ENCODE measurements at places on chromosomes 4 and X.
A peak's percentile ranks its signal among the peaks of the same experiment; 100 is the strongest.

DNA sequence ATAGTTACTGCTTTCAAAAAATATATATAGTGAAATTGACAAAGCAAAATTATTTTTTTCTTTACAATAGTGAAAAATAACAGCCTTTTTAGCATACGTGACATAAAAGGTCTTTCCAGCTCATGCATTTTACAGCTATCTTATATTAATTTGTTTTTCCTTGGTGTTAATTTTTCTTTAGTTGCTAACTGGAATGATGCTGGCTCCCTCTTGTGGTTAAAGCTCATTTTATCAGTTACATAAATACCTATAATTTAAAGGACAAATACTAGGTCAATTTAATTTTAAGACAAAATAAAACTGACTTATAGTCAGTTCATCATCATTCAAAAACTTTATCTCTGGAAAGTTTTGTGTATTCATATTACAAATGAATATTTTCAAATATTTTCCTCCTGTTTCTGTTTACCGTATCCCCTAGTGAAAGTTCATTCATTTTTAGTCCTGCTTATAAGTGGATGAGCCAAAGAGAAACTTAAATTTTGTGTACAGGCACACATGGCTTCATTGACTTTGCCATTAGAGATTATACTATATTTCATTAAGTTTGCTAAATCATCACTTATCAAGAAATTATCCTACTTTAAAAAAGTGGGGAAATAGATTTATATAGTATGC lies 9.9 kb upstream of the ANAPC4 start:
- DNase-seq: no peak

DNA sequence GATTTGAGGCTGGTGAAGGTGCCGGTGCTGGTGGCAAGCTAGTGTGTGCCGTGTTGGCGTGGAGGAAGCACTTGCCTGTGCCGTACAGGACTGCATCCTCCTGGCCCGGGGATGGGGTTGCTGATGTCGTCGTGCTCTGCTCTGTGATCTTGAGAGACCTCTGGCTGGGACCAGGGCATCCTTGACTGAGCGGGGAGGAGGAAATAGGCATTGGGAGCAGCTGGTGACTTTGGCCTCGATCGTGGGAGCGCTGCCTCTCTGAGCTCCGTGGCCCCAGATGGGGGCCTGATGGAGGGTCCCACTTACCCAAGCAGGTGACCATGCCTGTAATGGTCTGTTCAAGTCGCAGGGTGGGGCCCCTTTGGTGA lies 31.5 kb upstream of the CLCN4 start:
- DNase-seq: no peak

DNA sequence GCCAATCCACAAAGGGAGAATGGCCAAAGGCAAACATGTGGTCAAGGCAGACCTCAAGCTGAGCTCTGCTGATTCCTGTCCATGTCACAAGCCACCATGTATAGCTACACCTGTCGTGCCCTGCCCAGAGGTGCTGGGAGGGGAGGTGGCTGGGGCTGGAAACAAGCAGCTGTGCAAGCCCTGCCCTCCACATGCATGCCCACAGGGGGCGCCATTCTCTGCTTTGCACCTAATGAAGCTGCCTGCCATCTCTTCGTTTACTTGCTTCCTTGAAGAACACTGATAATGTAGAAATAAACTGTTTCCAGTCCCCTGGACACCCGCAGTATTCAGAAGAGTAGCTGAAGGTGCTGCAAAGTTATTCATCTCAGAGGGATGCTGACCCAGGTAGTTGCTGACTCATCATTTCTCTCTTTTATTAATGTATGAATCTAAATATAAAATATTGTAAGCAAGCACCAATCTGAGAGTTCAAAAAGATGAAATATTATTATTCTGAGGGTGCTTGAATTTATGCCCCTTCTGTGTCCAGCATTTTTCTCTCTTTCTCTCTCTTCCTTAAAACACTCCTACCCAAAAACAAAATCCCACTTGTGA lies 278.6 kb downstream of the ADGRA3 start:
- DNase-seq: peak; percentile 39

- no peak for DNase-seq
These were observed 64.5 kb downstream of the TENM3 start for GRCh38 chr4:182307746-182308145.

GRCh38 chr4:84455697-84456096 lies 43.4 kb downstream of the NKX6-1 start:
- no peak for DNase-seq

GRCh38 chr4:16530688-16531635 lies 304.7 kb upstream of the TAPT1 start:
- DNase-seq: no peak

DNA sequence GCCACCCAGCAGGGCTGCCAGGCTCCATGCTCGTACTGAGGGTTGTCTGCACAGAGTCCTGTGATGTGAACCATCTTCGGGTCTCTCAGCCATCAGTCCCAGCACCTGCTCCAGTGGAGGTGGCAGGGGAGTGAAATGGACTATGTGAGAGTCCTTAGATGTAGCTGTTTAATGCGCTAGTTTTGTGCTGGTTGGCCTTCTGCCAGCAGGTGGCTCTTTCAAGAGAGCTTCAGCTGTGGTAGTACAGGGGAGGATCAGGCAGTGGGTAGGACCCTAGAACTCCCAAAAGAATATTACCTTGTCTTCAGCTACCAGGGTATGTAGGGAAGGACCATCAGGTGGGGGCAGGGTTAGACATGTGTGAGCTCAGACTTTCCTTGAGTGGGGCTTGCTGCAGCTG lies 1066.0 kb downstream of the GLUD2 start:
- DNase-seq: peak; percentile 12

GRCh38 chrX:16081357-16081756 lies 42.0 kb upstream of the GRPR start:
- no peak for DNase-seq

DNA sequence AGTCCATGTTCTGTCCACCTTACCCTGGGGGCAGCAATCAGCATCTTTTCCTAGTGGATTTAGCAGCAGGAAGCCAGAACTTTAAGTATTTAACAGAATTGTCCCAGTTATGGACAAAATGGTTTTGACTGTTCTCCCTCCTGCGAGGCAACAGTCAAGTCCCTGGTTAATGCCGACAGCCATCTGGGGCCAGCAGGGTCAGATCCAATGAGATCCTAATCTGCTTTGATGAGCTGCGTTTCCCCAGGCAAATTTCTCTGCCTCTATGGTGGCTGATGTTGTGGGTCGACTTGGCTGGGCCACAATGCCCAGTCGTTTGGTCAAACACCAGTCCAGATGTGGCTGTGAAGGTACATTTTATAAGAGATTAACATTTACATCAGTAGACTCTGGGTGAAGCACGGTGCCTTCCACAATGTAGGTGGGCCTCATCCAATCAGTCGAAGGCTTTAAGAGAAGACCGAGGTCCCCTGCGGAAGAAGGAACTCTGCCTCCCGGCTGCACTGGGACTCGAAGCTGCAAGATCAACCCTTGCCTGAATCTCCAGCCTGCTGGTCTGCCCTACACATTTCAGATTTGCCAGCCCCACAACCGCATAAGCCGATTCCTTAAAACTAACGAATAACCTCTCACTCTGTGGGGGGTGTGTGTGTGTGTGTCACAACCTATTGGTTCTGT lies 89.0 kb upstream of the C4orf50 start:
- no peak for DNase-seq

DNA sequence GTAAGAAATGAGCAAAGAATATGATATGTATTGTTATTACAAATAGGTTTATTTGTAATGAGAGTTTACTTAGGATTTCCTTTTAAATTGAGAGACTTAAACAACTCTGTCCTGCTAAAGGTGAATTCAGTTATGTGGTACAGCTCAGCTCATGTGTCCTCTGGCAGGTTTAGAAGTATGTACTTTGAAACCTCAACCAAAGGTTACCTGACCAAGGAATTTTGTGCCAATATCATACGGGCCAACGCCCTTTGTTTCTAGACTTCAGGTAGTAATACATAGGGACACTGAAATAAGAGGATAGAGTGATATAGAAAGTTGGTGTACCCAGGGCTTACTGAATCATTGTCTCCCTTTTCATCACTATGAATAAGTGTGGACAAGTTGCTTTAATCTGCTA lies 25.7 kb downstream of the SLAIN2 start:
- no peak for DNase-seq

- DNase-seq: no peak
These were observed 53.0 kb downstream of the COQ2 start for GRCh38 chr4:83231620-83232076.

DNA sequence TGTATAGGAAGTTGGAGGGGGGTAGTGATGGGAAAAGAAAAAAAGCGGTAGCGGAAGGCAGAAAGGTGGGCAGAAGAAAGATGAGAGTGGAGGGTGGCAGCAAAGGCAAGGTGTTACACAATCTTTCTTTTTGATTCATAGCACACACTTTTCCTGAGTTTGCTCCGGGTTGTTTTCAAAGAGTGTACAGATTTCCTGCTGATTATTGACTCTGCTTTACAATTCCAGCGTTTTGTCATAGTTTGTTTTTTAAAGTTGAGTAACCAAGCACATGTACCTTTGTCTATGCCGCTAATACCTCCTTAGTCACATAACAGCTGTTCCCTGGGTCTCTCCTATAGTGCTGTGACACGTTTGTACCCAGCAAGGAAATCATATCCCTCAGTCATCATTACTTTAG lies 50.3 kb downstream of the AGA start:
- DNase-seq: no peak

- DNase-seq: no peak
These were observed 262.9 kb upstream of the IL1RAPL1 start for GRCh38 chrX:28324321-28324721.

DNA sequence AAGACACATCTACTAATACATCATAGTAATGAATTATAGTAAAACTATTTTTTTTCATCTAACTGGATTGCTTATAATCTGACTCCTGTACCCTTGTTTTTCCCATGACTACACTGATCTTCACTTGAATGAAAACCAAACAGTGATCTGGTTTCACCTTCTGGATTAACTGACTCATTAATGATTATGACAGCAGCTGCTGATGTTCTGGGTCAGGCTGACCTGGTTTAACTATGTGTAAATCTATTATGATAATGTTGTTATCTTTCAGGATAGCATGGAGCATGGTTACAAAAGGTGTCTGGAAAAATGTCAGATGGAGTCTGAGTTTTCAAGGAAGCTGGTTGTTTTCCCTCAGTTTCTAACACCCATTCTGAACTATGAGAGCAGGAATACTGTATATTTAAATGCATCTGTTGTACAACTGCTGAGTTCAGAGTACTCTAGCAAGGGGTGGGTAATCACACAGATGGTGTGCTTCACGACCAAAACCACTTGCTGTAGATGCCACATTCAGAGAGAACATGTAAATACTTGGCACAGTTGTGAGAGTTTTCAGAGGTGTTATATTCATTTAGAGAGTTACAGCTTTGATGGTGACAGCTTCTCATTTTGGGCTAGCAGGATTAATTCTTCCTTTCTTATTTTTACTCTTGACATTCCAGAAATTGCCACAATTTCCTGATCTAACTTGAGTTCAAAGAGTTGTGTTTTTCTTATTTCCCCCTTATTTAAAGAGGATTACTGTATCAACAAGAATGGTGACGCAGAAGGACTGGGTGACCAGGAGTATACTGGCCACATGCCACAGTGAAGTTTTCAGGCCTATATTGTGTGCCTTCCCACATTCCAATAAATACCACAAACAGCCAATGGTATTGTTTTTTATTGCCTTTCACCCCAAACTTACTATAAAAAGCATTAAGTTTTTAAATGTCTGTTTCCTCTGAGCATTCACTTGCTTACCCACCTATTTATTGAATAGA lies 249.7 kb upstream of the TET2 start:
- no peak for DNase-seq

DNA sequence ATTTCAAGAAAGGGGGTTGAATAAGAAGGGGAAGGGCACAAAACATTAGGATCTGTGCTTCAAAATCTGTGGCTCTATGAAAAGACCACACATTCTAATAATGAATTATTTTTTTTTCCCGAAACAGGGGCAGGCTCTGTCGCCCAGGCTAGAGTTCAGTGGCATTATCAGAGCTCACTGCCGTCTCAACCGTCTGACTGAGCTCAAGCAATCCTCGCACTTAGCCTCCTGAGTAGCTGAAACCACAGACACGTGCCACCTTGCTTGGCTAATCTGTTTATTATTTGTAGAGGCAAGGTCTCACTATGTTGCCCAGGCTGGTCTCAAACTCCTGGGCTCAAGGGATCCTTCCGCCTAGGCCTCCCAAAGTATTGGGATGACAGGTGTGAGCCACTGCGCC lies 33.4 kb downstream of the ACSL1 start:
- no peak for DNase-seq

DNA sequence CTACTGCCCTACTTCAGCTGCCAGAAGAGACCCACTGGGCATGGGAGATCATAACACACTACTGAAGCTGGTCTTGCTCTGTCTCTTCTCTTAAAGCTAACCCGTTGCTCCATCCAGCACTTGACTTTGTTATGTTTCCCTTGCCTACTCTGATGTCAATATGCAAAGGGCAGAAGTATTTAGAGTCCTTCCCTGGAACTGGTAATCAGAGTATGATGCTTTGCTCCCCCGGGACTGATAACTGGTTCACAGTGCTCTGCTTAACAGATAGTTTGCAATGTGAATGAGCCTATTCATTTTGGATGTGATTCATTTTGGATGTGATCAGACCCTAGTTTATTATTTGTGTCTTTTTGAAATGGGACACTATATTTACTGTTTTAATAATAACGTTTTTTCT lies 12.3 kb upstream of the UCP1 start:
- DNase-seq: no peak

DNA sequence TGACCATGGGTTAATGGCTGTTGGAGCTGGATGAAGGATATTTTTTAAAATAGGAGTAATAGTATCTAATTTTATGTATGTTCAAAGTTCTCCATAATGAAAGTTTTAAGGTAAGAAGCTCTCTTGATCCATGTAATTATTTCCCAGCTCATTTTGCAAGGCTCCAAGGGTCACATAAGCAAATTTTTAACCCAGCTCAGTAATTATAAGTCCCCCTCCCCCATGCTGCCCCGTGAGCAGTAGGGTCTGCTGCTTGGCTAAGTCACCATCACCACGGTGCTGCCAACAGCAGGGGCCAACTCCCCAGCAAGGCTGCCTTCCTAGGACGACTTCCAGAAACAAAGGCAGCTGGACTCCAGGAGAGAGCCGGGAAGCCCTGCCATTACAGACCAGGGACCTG lies 340.0 kb downstream of the FBXW7 start:
- no peak for DNase-seq

DNA sequence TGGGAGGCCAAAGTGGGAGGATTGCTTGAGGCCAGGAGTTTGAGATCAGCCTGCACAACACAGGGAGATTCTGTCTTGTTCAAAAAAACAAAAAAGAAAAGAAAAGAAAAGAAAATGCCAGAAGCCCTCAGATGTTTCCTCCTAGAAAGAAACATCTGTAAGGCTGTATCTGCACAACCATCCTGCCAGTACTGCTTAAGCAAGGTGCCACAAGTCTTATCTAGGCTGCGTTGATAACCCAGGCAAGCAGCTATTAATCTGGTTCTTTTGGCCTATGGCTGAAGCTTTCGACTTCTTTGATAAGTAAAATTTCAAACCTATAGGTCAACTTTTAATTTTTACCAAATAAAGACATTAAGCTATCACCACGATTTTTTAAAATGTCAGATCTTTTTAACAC lies 3.1 kb downstream of the COX18 start:
- no peak for DNase-seq

- DNase-seq: peak; percentile 18
These were observed 17.8 kb downstream of the HSD17B13 start for GRCh38 chr4:87304745-87305432.
